ENCODE measurements at places on chromosomes 16 and 17.

- peak; percentile 60 for DNase-seq
Measured at GRCh38 chr16:3578610-3579551, 1.7 kb upstream of the NLRC3 start.

DNA sequence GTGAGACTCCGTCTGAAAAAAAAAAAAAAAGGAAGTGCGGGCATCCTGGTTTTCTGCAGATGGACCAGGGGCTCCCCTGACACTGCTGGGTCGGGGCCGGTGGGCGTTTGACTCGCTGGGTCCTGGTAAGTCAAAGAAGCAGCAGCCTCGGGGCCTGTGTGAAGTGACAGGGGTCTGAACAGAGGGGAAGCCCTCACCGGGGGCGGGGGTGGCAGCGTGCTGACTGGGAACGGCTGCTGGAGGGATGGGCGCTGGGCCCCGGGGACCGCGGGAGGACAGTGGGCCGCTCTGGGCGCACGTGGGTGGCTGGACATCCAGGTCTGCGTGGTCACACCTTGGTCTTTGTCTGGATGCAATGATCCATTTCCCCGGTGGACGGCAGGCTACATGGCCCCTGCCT lies 8.2 kb downstream of the GALNS start:
- no peak for DNase-seq

DNA sequence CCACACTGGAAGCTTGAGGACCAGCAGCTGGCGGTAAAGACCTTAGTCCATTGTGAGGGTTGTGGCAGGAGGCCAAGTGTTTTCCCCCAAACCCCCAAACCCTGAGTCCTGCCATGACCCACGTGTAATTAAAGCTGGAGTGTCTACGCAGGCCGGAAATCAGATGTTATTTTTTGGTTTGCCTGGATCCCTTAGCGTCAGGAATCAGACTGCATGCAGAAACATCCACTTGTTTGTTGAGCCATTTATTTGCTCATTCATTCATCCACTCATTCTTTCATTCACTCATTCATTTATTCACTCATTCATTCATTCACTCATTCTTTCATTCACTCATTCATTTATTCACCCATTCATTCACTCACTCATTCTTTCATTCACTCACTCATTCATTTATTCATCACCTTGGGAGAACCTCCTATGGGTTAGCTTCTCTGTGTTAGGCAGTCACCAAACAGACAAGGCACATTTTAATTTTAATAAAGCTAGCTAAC lies 313.1 kb downstream of the MAF start:
- no peak for DNase-seq

GRCh38 chr16:392450-393030 lies 4.5 kb upstream of the NME4 start:
- DNase-seq = no peak

- DNase-seq = no peak
Measured at GRCh38 chr17:55690105-55690508, 32.6 kb downstream of the TMEM100 start.

- no peak for DNase-seq
Measured at GRCh38 chr16:8026450-8026849, 563.9 kb downstream of the TMEM114 start.

DNA sequence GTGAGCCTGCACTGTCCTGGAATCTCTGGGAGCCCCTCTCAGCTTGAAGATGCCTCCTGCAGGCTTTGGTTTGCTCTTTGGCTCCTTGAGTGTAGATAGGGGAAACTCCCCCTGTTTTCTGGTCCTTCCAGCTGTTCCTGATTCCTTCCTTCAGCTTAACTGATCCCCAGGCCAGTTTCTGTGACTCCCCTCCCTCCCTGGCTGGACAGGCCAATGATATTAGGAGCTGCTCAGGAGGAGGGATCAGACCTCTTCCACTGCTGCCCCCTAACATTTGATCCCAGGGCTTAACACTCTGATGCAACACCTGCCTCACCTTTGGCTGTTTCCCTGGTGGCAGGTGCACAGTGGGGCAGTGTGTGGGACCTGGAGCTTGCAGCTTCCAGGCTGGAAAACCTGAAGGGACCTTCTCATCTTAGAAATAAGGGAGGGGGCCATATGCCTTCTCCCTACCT lies at the start of gene TAC4:
TSS of gene TAC4 (minus strand) at position 51 of the 455 bp plus-strand sequence. CDS start 52 bp downstream, outside the sequence.
- no peak for DNase-seq

DNA sequence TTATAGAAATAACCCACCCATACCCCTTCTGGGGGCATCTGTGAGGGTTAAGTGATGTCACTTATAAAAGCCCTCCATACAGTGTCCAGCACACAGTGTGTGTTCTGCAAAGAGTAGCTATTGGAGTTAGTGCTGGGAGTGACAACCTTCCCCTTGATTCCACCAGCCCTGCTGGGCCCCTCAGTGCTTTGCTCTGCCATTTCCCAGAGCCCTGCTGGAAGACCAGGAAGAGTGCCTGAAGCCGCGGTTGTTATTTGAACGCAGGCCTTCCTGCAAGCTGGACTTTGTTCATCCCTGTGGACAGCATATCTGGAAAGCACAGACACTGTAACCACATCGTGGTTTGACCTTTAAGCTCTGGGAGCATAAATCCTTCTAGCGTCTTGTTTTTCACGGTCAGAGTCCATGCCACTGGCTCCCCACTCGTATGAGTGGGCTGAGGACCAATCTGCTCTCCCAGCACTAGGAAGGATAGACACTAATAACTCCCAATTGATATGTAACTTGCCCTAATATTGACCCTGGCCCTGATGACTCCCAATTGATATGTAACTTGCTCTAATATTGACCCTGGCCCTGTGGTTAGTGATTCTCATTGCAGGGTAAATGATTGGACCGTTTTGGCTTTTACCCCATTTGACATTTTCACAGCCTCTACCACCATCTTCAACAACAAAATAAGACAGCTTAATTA lies 297.1 kb upstream of the MAF start:
- no peak for DNase-seq

DNA sequence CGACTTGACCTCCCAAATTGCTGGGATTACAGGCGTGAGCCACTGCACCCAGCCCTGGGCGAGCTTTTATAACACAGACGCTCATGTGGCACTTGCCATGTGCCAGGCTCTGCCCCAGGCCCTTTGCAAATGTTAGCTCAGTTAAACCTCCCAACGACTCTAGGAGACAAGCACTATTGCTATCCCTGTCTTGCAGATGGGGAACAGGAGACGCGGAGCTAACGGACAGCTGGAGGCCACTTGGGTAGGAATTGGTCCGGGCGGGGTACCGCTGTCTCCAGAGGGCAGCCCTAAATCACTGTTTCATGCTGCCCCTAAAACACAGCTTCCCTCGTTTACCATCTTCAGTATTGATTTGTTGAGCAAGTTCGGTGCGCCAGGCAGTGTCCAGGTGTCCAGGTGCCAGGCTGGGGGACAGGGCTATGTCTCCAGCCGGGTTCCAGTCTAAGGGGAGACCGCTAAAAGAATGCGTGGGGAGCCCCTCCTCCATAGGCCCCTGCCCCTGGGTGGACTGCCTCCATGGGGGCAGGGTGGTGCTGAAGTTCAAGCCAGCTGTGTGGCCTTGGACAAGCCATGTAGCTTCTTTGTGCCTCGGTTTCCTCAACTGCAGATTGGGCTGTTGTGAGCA lies 23.7 kb downstream of the TMEM235 start:
- DNase-seq = no peak

GRCh38 chr17:70599198-70599597 lies 429.9 kb downstream of the KCNJ2 start:
- no peak for DNase-seq
